Daoy (cell line): ENCODE measurements at places on chromosomes 7 and 10. TPM values are rescaled to one million over a fixed set of nuclear protein-coding genes. Genes with fewer than 3 reads are reported as not detected.
A peak's percentile ranks its signal among the peaks of the same experiment; 100 is the strongest.

The CYTH3 gene
- 8.4 and 10.2 TPM in 2 replicates for total RNA-seq

The MALRD1 gene
- total RNA-seq: not detected in 2 replicates

The COL28A1 gene
- total RNA-seq: not detected in 2 replicates

The FRMD4A gene
- total RNA-seq: 20.2 and 300 TPM in 2 replicates

The FMC1 gene
- 0.65 and 9.2 TPM in 2 replicates for total RNA-seq

The HMX2 gene
- 1.1 and 1.3 TPM in 2 replicates for total RNA-seq

The PPP3CB gene
- 11.9 and 12.2 TPM in 2 replicates for total RNA-seq

The PAOX gene
- total RNA-seq: 0.48 and 2.1 TPM in 2 replicates

The SSMEM1 gene
- not detected in 2 replicates for total RNA-seq

The SLC26A4 gene
- 1.4 and 6.8 TPM in 2 replicates for total RNA-seq

The AZGP1 gene
- total RNA-seq: 0.29 and 0.74 TPM in 2 replicates

The PDE1C gene
- 20.4 and 24.2 TPM in 2 replicates for total RNA-seq

- DNase-seq: no peak
These were observed 51.4 kb upstream of the PDCD4 start for GRCh38 chr10:110820321-110820814.

GRCh38 chr10:71084818-71085126 lies 127.6 kb upstream of the UNC5B start:
- DNase-seq: no peak

DNA sequence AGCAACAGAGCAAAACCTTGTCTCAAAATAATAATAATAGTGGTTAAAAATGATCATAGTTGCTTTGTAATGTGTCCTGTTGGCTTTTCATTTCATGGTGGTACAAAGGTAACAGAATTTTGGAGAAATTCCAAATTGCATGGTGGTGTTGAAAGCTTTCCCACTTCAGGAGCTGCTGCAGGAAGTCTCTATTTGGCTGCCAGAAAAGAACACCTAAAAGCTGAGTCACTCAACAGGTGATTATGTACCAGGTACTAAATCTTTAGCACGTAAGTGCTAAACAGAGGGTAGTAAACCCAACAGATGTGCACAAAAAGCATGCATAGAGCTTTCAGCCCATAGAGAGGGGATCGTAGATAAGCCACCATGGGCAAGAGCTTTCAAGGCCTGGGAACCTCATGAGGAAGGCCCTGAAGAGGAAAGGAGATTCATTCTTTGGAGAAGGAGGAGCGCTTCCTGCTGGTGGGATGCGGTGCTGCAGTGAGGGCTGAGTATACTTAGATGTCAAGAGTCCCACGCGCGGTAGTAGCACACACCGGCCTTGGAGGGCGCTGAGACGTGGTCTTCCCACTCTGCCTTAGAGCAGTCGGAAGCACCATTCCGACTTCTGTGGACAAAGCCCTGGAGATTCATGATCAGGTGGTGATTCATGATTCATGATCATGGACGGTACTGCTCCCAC lies 118.7 kb downstream of the RALA start:
- DNase-seq: peak; percentile 42

GRCh38 chr7:114181280-114181679 lies 233.3 kb upstream of the FOXP2 start:
- no peak for DNase-seq

- DNase-seq: no peak
These were observed 7.3 kb downstream of the LFNG start for GRCh38 chr7:2526659-2527504.

DNA sequence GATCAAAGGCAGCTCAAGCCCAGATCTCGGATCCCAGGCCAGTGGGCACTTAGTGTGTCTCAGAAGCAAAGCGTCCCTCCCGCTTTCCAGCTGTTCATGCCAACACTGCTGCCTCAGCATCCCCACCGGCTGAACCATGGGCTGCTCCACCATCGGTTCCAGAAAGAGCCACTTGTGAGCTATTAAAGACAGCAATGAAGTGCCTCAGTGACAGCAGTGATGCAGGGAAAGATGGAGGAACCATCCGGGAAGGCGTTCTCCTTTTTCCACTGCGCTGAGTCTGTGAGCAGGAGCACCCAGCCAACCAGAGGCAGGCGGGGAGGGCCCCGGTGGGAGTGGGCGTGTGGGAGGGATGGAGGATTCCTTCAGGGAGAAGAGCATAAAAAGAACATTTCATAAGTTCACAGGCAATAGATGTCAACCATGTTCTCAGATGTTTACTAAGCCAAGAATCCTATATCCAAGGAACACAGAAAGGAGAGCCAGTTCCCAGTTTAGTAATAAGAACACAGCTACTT lies 96.2 kb upstream of the MKI67 start:
- DNase-seq: no peak

- DNase-seq: no peak
These were observed 9.7 kb upstream of the ATAD1 start for GRCh38 chr10:87827681-87828080.

DNA sequence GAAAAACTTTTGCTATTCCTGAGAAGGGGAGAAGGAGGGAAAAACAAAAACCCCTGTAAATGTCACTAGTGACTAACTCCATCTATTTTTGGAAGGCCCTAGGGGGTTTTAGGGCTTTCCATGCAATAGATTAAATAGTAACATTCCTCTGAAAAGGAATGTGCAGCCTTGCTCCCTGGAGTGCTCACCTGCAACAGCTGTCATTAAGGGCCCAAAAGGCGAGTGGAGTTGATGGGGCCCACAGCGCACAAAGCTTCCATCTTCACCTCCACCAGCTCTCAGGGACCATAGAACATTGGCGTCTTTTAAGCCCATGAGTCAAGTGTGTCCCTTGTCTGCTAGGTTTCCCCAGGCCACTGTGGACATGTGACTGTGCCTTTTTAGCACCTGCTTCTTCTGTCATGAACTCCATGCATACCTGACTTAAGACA lies 58.0 kb upstream of the IL6 start:
- DNase-seq: no peak

DNA sequence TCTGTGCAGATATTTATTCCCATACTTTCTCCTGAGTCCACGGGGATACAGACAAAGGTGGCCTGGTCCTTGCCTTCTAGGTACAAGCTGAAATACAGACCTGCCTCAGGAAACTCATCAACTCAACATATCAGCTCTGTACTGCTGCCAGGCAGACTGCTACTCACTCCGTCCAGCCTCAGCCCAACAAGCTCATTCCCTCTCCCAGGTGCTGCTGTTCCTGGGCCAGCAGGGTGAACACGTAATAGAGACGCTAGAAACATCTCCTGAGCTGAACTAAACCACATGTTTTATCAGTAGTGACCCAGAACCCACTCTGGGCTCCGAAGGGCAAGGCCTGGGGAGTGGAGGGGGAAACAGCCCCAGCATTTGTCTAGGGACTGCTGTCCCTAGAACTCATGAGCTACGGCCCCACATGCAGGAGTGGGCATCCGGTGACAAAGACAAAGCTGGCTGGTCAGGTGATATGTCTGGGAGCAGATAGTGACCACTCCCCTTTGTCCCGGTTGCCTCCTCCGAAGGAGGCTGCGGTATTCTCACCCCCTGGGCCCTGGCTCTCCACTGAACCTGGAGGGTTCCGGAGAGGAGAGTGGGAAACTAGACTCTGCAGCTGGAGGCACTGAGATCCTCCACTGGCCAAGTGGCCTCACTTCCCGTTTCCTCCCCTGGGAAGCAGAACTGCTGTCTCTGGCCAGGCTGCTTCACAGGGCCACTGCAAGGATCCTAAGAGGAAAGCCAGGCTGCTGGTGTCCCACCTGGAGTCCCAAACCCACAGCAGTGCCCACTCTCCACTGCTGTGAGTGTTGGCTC lies 116.1 kb downstream of the FAM53B start:
- DNase-seq: no peak

- no peak for DNase-seq
These were observed 277.1 kb downstream of the CACNA2D1 start for GRCh38 chr7:82166260-82167015.

DNA sequence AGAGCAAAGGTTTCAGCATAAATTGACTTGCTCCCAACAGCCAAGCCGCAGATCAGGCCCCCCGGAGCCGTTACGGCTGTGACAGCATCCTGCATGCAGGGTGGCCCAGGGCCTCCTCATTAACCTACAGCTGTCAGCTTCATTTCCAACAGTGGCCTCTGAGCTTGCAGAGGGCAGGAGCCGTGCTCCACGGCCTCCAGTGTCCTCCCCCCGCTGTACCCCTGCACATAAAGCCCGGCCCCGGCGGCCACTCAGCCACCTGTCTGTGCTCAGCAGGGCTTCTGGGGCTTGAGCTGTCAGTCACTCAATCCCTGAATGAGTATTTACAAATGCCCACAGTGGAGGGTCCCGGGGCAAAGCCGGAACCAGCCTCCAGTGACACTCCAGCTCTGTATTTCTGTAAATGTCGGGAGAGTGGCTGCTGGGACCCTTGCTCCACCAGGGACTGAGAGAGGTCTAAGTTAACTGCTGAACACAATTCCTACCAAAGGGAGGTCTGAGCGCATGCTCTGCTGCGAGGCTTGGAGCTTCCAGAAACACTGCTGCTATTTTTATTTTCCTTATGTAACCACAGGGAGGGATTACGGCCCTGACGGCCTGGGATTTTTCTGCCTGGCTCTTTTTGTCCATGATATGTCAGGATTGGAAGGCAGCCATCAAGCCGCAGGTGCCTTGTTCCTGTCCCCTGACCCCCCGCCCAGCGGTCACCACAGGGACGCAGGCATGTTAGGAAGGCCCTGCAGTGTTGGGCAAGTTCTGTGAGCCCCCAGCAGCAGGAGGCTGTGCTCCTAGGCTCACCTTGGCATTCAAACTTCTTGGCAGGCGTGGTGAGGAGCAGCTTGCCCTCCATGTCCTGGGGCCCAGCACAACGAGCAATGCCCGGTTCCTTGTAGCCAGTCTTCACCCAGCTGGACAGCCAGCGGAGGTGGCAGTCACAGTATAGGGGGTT lies 165.0 kb downstream of the SLIT1 start:
- no peak for DNase-seq

- DNase-seq: no peak
These were observed 137.5 kb downstream of the ZEB1 start for GRCh38 chr10:31456468-31456867.

- no peak for DNase-seq
These were observed 9.6 kb upstream of the GDF2 start for GRCh38 chr10:47312663-47312995.

DNA sequence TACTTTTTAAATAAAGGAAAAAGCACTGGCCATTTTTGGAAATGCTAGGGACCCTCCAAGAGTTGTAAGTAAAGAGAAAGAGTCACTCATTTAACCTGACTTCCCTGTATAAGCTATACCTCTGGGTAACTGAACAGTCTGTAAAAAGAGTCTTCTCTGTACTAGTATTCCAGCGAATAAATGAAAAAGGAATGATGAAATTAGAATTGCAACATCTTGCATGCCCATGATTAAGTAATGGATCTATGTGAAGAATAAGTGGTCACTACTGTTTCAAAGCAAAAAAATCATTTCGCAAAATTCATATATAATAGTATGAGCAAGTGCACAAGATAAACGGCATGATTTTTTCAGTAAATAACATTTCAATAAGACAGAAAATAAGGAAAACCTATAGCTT lies 116.8 kb downstream of the ZFAND4 start:
- DNase-seq: no peak

GRCh38 chr10:103470761-103471653 lies 8.0 kb downstream of the CALHM3 start:
- DNase-seq: peak; percentile 68

GRCh38 chr7:92631067-92631849 lies 41.1 kb upstream of the FAM133B start:
- no peak for DNase-seq

DNA sequence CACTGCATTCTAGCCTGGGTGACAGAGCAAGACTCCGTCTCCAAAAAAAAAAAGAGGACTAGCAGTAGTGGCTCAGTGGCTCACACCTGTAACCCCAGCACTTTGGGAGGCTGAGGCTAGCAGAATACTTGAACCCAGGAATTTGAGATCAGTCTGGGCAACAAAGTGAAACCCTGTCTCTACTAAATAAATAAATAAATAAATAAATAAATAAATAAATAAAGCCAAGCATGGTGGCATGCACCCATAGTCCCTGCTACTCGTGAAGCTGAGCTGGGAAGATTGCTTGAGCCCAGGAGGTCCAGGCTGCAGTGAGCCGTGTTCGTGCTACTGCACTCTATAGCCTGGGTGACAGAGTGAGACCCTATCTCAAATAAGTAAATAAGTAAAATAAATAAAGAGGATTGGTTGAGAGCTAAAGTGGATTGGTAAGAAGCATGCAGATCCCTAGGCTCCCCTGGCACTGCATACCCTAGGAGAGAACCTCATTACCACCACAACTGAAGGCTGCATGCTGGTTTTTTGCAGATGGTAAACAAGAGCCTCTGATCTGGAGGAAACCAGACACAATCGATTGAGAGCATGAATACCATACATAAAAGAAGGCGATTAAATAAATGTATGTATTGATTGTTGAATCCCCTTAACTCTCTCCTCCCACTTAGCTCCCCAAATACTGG lies 163.2 kb downstream of the REEP3 start:
- DNase-seq: no peak

DNA sequence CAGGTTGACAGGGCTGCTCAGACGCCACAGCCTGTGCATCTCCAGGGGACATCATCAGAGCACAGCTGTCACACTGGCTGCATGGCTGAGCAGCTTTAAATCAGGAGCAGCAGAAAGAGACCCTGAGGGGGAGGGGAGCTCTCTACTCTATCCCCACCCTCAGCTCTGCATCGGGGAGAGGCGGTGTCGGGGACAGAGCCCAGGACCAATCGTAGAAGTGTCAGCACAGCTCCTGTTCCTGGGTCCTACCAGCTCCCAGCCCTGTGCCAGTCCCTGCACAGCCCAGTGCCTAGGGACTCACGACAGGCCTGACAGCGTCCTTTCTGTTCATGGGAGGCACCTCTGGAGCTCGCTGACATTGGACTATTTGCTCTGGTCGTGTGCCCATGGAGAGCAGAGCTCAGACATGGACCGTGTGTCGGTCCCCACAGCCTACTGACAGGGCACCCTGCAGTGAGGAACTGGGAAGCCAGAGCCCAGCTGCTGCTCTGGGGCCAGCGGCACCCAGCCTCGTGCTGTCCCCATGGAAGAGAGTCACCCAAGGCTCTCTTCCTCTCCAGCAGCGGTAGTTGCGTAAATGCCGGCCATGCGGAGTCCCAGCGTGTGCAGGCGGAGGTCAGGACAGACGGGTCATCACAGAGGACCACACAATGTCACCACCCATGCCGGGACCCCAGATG lies 20.4 kb upstream of the ANTXRL start:
- DNase-seq: no peak

- no peak for DNase-seq
These were observed 72.6 kb upstream of the NFKB2 start for GRCh38 chr10:102322914-102323313.
